Fibroblast of skin of left biceps (primary cell): ENCODE measurements at places on chromosomes 2 and 18.

DNA sequence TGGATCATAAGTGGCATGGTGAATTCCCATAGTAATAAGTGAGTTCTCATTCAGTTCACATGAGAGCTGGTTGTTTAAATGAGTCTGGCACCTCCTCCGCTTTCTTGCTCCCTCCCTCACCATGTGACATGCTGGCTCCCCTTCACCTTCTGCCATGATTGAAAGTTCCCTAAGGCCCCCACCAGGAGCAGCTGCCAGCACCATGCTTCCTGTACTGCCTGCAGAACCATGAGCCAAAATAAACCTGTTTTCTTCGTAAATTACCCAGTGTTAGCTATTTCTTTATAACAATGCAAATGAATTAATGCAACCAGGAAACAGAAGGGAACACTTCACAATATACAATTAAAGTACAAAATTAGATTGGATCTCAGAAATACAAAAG is 257.0 kb downstream of the MREG start:
- DNase-seq, result no peak

DNA sequence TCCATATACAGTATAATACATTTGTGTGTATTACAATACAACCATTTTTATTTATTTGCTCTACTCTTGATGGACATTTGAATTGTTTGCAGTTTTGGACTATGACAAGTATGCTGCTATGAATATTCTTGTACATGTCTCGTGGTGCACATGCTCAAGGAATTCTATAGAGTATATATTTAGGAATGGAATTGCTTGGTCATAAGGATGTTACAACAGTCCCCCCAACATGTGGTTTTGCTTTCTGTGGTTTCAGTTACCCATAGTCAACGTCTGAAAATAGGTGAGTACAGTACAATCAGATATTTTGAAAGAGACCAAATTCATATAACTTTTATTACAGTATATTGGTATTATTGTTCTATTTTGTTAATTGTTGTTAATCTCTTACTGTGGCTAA is 24.1 kb upstream of the PLEKHM3 start:
- no peak for DNase-seq

DNA sequence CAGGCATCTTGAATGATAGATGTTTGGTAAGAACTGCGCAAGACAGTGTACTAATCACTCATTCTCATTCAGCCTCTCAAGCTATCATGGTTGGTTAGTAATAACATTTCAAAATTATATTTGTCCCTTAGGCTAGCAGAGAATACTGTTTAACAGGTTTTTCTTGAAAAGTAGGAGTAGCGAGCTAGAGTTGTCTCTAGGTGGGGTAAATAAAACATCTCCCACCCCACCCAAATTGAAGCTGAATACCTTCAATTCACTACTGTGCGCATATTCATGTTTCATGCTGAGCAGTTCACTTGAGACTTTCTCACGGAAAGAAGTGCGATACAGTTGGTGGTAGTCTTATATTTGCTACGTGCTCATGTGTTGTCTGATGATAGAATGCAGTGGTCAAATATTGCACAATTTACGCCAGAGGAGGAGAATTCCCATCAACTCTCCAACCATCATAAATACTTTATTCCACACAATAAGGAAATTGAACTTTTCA is 49.3 kb downstream of the NEDD4L start:
- DNase-seq, result no peak

DNA sequence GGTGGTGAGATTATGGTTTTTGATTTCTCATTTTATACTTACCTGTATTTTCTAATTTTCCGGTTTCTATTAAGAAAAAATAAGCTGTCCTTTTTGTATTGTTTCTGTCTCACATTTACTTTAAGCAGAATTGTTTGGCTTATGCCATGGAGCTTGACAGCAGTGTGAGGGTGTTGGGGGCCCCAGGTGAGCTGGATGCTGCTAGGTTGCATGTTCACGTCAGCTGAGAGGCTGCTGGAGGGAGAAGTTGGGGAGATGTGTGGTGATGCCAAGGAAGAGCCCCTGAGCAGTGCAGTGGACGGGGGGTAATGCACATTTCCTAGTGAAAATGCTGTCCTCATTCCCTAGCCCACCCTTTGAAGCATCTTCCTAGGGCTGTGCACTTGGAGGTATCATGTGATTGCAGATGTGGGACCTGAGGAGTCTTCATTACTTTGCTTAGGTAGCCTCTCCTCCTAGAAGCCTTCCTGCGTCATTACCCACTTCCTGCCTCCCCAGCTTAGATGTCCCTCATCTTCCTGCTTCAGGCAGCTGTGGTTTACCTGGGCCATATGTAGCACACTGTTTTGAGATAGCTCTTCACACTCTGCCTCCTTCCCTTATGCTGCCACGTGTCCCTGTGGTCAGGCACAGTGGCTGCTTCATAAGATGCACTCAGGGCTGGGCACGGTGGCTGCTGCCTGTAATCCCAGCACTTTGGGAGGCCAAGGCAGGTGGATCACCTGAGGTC is 16.2 kb downstream of the ATG16L1 start:
- DNase-seq, result no peak

GRCh38 chr2:159035790-159036411 is 67.5 kb downstream of the TANC1 start:
- no peak for DNase-seq

DNA sequence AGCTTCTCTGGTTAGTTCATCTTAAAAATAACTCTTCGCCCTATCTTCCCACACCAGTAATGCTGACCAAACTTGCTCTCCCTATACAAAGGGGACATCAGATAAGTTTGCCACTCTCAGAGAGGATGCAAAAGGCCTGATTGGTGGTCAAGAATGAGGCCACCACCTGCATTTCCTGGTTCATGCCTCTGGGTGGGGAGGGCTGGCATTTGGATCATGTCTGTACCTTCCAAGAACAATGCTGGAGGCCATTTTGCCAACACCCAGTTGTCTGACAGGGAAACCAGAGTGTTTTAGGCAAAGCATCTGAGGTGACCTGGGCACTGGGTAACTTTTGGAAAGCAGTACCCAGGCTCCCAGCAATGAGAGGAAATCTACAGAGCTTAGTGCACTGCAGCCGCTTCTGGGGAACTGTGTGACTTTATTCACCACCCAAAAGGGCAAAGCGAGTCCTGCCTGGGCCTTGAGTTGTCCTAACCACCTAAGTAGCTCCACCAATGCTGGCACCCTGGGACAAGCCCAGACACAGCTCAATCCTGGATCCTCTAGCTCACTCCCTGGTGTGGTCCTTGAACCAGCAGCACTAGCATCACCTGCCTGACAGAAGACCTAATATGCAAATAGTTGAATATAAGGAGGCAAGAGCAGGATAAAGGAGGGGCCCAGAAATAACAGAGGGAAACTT is 35.1 kb downstream of the CAPN13 start:
- no peak for DNase-seq

- DNase-seq, result no peak
These were observed 33.4 kb upstream of the ITGA6 start for GRCh38 chr2:172394002-172394401.

GRCh38 chr2:238362626-238363025 is 42.3 kb downstream of the TRAF3IP1 start:
- DNase-seq, result no peak

GRCh38 chr2:151292546-151292945 is 3.1 kb upstream of the NMI start:
- no peak for DNase-seq

DNA sequence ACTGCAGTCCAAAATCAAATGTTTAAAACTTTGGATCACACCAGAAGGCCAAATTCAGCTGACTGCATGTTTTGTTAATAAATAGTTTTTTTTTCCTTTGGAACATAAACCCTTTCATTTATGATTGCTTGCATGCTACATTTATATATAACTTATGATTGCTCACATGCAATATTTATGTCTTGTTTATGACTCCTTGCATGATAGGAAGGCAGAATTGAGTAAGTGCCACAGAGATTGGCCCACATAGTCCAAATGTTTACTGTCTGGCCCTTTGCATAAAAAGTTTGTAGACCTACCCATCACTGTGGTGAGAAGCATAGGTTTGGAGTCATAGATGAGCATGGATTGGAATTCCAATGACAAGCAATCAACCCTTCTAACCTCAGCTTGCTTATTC is 30.8 kb downstream of the WDFY1 start:
- no peak for DNase-seq

GRCh38 chr2:150733051-150733618 is 245.7 kb upstream of the RND3 start:
- DNase-seq, result no peak

DNA sequence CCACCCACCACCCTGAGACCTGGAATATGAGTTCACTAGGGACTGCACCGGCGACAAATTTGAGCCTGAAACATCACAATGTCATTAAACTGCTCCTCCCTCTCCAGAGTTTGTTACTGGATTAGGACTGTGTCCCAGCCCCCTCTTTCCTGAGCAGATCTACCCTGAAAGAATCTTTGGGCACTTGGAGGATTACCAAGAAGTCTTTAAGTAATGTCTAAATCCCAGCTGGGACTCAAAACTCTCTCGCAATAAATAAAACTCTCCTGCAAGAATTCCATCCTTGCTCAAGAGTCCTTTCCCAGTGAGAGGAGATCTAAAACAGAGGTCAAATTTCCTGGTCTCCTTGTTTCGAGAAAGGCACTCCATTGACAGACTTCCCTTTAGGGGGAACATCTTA is 20.9 kb downstream of the GKN2 start:
- DNase-seq, result no peak

DNA sequence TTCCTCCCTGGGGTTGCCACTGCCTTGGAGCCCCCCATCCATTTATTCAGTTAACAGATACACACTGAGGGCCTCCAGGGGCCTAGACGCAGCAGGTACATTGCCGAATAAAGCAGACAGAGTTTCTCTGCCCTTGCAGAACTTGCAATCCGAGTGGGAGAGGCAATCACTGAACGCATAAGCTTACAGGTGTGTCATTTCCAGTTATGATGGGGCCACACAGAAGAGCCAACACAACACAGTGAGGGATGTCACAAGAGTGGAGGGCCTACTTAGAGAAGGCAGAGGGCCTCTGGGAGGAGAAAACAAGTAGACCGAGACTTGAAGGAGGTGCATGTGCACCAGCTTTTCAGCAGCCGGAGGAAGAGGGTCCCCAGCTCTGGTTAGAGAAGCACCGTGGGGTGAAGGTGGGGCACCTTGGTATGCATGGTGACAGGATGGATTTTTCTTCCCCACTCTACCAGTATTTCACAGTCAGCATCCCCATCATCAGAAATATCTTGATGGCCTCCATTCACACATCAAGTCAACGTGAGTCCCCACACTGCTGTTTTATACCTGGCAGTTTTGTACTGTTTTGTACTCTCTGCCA is 150.9 kb downstream of the SMAD7 start:
- DNase-seq, result no peak

- no peak for DNase-seq
These were observed 14.7 kb upstream of the EPG5 start for GRCh38 chr18:45981821-45982220.

GRCh38 chr18:63505566-63506335 is 29.0 kb downstream of the SERPINB5 start:
- DNase-seq, result no peak

DNA sequence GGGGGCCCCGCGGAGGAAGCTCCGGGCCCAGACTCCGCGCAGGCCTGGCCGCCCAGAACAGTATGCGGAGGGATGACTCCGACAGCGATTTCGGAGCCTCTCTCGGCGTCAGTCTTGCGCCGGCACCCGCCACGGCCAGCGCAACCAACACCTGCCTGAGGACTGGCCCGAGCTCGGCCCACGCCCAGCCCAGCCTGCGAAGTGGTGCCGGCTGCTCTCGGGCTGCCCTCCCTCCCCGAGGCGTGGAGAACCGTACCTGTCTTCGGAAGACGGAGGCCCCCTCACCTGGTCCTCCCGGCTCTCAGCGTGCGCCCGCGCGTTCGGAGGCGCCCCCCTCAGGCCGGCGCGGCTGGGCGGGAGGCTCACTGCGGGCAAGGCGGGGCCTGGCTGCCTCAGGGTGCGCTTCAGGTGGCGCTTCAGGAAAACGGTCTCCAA is at the start of gene M1AP:
TSS of gene M1AP (minus strand) at position 322 of the 435 bp plus-strand sequence. CDS start 8,055 bp downstream, outside the sequence.
- DNase-seq, result no peak

DNA sequence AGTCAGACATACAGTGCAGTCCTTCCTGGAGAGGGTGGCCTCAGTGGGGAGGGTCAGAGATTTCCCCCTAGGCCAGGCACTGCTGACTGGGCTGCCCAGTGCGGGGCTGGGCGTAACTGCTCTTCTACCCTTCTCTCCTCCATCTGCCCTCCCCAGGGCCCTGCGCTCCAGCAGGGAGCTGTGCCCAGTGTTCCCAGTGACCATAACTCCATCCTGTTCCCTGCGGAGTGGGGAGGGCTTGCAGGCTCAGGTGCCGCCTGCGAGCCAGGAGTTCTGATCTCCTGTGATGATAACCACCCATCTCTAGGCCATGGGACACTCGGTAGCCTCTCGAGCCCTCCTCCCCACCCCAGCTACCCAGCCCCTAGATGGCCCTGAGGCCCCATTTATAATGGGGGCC is 107.6 kb downstream of the SMAD7 start:
- no peak for DNase-seq

- no peak for DNase-seq
These were observed 53.2 kb upstream of the FZD7 start for GRCh38 chr2:201980389-201980821.

DNA sequence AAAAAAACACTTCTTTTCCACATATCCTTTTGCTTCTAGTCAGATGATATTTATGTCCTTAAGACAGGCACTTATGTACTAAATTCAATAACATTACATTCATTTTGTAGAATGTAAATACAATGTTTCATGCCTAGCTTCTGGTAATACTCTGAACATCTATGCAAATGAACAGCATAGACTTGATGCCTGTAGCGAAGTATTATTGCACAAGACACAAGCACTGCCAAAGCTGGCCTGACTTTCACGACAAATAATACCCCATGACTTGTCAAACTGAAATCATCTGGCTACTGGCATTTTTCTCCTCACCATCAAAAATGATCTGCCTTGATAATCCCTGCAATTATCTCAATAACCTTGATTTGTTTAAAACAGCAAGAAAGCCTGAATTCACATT is 101.3 kb downstream of the L3MBTL4 start:
- no peak for DNase-seq

GRCh38 chr2:37588316-37588777 is 83.1 kb downstream of the CDC42EP3 start:
- DNase-seq, result no peak

DNA sequence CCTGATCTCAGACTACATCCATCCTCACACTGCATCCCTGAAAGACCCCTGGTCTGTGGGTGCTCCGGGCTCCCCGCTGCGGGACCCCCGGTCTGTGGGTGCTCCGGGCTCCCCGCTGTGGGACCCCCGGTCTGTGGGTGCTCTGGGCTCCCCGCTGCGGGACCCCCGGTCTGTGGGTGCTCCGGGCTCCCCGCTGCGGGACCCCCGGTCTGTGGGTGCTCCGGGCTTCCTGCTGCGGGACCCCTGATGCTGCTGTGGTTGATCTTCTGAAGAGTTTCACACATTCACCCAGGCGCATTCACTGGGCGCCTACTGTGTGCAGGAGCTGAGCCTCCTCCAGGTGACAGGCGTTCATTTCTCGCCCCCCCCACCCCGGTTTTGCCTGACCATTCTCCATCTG is 162.7 kb upstream of the SALL3 start:
- no peak for DNase-seq
